ENCODE measurements at places on chromosomes 16 and 17.

- DNase-seq: peak; percentile 27
These were observed 45.8 kb upstream of the HELZ start for GRCh38 chr17:67290711-67291291.

- DNase-seq: no peak
These were observed 186.0 kb upstream of the ZNF469 start for GRCh38 chr16:88196471-88197400.

DNA sequence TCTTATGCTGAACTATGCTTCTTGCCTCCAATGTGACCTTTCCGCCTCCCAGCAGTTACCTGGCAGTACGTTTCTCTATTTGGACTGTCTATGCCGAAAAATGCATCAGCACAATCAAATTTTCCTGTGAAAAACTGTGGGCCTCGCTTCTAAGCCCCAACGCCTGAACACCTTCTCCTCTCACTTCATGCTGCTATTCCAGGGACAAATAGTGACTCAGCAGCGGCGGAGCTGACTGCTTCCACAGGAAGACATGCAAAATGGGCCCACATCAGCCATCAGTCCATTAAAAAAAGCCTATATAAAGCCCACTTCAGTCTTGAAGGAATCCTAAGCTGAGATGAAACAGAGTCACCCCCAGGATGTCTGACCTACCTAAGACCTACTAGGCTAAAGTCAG is 10.5 kb upstream of the PIP4K2B start:
- no peak for DNase-seq

GRCh38 chr17:64148699-64149098 is 18.8 kb upstream of the ERN1 start:
- DNase-seq: peak; percentile 67

DNA sequence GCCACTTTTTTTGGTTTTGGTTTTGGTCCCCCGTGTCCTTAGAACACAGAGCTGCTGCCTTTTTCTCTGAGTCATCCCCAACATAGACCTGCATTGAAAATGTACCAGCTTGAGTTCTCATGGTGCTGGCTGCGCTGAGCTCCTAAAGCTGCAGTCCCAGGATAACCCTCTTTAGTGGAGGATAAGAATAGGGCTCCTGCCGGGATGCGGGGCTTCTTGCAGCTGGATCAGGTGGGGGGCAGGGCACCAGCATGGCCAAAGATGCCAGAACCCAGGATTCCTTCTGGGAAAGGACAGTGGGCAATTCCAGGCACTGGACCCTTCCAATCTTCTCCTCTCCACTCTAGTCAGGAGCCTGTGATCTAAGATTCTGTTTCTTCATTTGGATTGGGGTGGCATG is 8.3 kb upstream of the CLUH start:
- peak; percentile 33 for DNase-seq

DNA sequence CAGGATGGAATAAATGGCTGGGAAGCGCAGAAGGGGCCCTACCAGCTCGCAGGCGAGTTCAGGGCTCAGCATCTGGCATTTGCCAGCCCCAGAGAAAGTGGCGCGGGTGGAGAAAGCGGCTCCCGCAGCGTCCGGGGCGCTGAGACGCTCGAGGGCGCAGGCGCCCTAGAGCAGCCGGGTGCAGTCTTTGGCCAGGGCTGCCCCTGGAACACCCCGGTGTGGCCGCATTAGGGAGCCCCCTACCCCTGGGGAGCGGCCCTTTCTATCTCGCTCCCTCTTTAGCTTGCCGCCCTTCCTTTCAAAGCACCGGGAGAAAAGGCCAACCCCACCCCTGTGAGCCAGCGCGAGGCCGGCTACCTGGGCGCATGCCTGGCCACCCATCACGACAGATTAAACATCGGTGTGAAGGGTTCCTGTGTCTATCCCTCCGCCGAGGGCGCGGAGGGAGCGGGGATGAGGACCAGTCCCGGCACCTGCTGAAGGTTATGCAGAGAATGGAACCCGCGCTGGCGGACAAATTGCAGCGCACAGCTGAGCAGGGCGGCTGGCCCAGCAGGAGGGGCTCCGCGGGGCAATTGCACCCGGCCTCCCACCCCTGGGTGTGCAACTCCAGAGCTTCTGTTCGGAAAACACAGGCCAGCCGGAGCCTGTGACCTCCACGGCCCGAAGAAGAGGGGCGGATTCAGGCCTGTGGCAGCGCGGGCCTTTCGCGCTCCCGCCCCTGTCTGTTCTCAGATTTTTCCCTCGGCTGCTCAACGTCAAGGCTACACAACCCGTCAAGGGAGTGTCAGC is 15.6 kb upstream of the FOXF1 start:
- no peak for DNase-seq

All from NCI-H82 (cell line).